ENCODE measurements at places on chromosomes 5 and 9.

DNA sequence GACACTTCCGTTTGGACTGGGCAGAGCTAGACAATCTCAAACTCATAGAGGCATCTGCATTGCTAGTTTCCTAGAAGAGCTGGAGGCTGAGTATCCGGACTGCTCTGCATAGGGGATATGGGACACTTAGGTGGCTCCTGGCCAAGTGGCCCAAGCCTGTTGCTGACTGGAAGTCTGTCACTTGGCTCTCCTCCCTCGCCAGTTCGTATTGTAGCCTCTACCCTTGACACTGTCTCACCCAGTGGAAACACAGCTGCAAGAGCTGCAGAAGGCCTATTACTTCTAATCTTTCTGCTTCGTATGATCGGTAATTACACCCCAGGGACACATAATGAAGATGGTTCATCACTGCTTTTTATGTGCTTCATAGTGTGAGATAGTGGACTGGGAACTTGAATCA, 34.7 kb downstream of the ITGA1 start:
- no peak for ATAC-seq

- no peak for ATAC-seq
These were observed 76.5 kb downstream of the WNK2 start for GRCh38 chr9:93260263-93261066.

GRCh38 chr9:111604054-111604615, 4.7 kb upstream of the PTGR1 start:
- no peak for ATAC-seq

- ATAC-seq = peak; percentile 32
These were observed 198.8 kb downstream of the AUH start for GRCh38 chr9:91162784-91163443.

DNA sequence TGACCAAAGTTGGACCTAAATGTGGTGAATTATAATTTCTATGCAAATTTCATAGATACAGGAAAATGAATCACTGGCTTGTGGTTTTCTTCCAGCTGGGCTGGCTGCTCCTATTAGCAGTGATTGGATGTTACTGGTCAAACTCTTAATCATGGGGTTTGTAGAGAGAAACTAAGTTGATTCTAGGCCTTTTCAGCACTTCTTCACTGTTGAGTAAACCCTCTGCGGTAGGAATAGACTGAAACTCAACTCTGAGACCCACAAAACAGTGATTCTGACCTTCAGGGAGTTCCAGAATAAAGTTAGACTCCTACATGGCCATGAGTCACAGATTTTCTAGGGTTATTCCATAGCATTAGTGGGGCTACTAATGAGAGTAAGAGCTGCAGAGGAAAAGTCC, 47.9 kb upstream of the FKTN start:
- ATAC-seq = no peak

DNA sequence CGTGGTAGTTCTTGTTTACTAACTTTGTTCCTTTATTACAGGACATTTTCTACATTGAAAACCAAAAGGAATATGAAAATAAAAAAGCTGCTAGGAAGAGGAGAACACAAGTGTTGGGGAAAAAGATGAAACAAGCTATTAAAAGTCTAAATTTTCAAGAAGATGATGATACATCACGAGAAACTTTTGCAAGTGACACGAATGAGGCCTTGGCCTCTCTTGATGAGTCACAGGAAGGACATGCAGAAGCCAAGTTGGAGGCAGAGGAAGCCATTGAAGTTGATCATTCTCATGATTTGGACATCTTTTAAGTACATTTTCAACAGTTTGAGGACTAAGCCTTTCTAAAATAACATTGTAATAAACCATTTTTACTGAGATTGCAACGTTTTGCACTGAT, 23.8 kb downstream of the PHAX start:
- no peak for ATAC-seq

GRCh38 chr5:150734579-150735384, 24.0 kb downstream of the DCTN4 start:
- peak; percentile 20 for ATAC-seq

- no peak for ATAC-seq
These were observed 69.7 kb downstream of the GRAMD2B start for GRCh38 chr5:126492939-126493338.

- no peak for ATAC-seq
These were observed 32.8 kb upstream of the MSANTD3 start for GRCh38 chr9:100394032-100394695.

- ATAC-seq = no peak
These were observed 293.6 kb downstream of the KCTD16 start for GRCh38 chr5:144464306-144464705.

GRCh38 chr9:93864032-93864431, 91.1 kb downstream of the BARX1 start:
- no peak for ATAC-seq

DNA sequence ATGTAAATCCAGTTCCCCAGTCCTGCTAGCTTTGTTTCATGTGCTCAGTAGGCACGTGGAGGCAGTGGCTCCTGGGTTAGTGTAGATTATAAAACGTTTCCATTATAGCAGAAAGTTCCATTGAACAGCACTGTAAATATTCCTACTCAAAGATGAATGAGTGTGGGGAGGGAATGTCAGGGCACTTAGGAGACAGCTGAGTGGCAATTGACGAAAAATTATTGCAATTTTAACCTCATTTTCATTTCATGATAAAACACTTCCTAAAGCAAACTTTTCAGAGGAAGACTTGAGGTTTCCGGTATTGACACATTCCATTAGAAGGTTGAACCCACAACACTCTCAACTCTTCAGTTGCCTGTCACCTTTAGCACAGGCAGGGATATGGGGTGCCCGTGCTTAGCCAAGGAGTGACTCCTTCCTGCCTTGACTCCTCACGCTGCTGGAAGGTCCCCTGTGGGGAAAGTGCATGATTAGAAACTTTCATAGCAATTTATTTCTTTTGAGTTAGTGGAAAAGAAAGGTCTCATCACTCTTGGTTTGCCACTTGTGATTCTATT, 41.2 kb downstream of the SLC46A2 start:
- ATAC-seq = no peak

- ATAC-seq = peak; percentile 39
These were observed 30.3 kb downstream of the NDST1 start for GRCh38 chr5:150538007-150538917.

All from esophagus mucosa (tissue), 1 donor.